ENCODE measurements at places on chromosomes 6 and 20. TPM values are rescaled to one million over a fixed set of nuclear protein-coding genes. Genes with fewer than 3 reads are reported as not detected.
A peak's percentile ranks its signal among the peaks of the same experiment; 100 is the strongest.

Gene GUCA1A
- total RNA-seq, result not detected

Gene NKAIN4
- total RNA-seq, result not detected

Gene OR14J1
- total RNA-seq, result 0.20 TPM

Gene MDFI
- total RNA-seq, result 7.3 TPM

GRCh38 chr20:59812286-59813125 lies 120.9 kb downstream of the SYCP2 start:
- peak; percentile 7 for DNase-seq

GRCh38 chr6:100229512-100229911 lies 235.2 kb downstream of the SIM1 start:
- no peak for DNase-seq

- no peak for DNase-seq
Measured at GRCh38 chr6:110949679-110950285, 8.7 kb upstream of the GTF3C6 start.

Gene SYNGAP1
- total RNA-seq, result 31.0 TPM

DNA sequence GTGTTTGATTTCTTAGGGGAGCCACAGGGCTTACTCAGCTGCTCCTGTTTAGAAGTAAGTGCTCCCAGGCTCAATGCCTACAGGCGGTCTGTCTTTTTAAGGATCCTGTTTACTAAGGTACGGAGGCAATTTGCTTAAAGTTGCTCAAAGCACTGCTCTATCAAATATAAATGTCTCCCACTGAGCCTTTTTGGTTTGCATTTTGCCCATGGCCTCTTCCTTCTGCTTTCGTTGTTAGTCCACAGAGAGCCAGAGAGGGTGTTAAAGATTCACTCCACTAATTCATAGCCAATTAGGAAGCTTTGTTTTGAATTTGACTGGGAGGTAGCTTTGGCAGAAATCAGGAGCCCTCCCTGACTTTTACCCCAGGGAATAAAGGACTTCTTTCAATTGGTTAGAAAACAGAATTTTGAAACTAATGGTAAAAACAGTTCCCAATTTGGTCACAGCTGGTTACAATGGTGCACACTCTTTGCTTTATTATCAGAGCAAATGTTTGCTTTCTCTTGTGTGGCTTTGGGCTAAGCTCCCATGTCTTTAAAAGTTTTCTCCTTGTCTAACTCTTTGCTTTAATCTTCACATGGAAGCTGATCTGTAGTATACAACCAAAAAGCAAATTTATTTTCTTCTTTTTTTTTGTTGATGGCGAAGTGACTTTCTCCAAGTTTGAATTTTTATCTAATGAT lies 126.2 kb downstream of the IMPG1 start:
- no peak for DNase-seq

GRCh38 chr6:53125276-53125675 lies 23.4 kb downstream of the GCM1 start:
- no peak for DNase-seq

Gene RRAGD
- 19.8 TPM for total RNA-seq

Gene ADGB
- not detected for total RNA-seq

GRCh38 chr6:40688214-40688761 lies 101.1 kb upstream of the LRFN2 start:
- peak; percentile 16 for DNase-seq

Gene GDAP1L1
- not detected for total RNA-seq

Gene TFAP2D
- not detected for total RNA-seq

DNA sequence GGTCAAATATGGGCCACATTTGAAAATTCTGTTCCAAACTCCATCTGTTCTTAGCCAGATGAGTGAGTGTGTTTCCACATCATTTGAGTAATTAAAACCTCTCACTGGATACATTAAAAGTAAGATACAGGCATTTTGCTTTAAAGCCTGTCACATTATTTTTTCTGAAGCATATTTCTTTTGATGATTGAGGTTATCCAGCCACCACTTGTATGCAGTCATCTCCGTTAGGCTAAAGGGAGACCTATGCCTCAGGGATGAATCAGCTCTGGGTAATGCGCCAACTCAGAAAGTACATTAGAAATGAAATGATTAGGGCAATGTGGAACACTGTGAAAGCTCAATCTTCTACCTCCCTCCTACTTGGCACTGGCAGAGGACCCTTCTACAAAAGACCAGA lies 90.7 kb downstream of the SNAP25 start:
- DNase-seq, result no peak

Gene NKX2-4
- total RNA-seq, result not detected

DNA sequence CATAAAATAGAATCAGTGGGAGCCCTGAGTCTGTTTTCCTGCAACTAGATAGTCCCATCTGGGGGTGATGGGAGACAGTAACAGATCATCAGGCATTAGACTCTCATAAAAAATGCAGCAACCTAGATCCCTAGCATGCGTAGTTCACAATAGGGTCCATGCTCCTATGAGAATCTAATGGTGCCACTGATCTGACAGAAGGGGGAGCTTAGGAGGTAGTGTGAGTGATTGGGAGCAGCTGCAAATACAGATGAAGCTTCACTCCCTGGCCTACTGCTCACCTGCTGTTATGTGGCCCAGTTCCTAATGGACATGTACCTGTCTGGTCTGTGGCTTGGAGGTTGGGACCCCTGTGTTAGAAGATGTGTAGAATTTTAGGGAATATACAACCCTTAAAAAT lies 904.5 kb upstream of the EPHA7 start:
- DNase-seq, result no peak

Gene CCR6
- total RNA-seq, result 1.3 TPM

- DNase-seq, result no peak
Measured at GRCh38 chr6:136656121-136656520, 105.9 kb upstream of the MAP7 start.

- no peak for DNase-seq
Measured at GRCh38 chr6:162404951-162405350, 322.6 kb downstream of the PRKN start.

Measured in mucosa of gallbladder (tissue), 1 donor.